ENCODE measurements at places on chromosomes 5 and 9.

DNA sequence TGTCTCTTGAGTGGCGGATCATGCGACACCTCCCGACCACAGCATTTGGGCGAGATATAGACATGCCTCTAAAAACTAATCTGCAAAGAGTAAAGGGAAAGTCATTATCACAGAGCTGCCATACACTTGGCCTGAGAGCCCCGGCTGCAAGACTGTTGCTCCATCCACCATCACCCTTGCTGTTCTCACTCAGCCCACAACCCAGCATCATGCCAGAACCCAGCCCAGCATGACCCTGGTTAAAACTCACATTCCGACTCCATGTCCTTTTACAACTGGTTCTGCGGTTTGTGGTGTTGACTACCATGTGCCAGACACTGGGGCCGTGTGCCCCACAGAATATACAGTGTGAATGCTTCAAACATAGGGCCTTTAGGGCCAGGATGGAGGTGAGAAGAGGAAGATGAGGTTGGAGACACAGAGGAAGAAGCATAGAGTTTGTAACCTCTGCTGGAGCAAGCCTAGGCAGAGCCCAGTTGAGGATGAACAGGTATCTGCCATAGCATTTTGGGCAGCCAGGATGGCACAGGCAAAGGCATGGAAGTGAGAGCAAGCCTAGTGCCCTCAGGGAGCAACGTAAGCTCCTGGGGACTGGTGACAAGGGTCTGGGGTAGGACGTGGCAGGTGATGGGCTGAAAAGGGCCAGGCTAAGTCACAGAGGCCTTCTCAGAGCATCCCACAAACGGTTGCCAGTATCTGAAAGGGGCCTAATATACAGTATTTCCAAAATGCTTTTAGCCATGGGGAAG, 37.5 kb upstream of the SMU1 start:
- DNase-seq, result no peak

DNA sequence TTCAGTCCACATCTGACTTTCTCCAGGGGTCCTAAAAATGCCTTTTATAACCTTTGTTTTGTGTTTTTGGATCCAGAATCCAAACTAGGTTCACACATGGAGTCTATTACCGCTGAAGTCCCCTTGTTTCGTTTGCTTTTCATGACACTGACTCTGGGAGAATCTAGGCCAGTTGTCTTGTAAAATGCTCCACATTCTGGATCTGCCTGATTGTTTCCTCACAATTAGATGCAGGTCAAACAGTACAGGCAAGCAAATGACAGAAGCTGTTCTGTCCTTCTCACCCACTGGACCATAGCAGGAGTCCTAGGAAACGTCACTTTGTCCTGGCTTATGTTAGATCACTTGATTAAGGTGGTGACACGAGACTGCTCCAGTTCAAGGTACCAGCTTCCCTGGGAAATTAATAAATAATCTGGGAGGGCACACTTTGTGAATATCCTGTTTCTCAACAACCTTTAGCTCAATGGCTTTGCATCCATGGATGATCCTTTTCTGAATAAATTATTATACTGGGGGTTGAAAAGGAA, 34.1 kb downstream of the FABP6 start:
- no peak for DNase-seq

GRCh38 chr5:157529002-157529401, 46.6 kb downstream of the ADAM19 start:
- no peak for DNase-seq

DNA sequence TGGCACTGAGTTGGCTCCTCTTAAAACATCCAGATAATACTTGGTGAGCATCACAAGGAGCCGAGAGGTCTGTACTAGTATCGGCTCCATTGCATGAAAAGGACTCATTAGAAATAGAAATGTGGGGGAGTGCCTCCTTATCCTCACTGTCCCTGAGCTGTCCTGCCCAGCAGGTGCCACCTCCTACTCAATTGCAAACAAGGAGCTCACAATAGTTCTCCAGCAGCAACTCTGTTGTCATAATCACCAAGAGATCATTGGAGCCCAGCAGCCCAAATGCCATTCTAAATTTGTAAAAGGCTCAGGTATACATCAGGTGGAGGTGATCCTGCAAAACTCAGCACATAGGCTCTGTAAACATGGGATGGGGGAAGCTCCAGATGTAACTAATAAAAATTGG, 99.1 kb downstream of the PLK2 start:
- no peak for DNase-seq

- no peak for DNase-seq
These were observed 567.4 kb downstream of the PRR16 start for GRCh38 chr5:121031491-121031890.

- no peak for DNase-seq
These were observed 57.2 kb downstream of the OLFM1 start for GRCh38 chr9:135144581-135145170.

Measured in stimulated activated CD4-positive, alpha-beta T cell treated with anti-CD3 and anti-CD28 coated beads, Interleukin-4, amount 100 ng/mL, for 24 hours (primary cell).